ENCODE measurements at places on chromosomes 7 and 10.

GRCh38 chr7:89549768-89550167 is 604.5 kb upstream of the STEAP1 start:
- DNase-seq = no peak

DNA sequence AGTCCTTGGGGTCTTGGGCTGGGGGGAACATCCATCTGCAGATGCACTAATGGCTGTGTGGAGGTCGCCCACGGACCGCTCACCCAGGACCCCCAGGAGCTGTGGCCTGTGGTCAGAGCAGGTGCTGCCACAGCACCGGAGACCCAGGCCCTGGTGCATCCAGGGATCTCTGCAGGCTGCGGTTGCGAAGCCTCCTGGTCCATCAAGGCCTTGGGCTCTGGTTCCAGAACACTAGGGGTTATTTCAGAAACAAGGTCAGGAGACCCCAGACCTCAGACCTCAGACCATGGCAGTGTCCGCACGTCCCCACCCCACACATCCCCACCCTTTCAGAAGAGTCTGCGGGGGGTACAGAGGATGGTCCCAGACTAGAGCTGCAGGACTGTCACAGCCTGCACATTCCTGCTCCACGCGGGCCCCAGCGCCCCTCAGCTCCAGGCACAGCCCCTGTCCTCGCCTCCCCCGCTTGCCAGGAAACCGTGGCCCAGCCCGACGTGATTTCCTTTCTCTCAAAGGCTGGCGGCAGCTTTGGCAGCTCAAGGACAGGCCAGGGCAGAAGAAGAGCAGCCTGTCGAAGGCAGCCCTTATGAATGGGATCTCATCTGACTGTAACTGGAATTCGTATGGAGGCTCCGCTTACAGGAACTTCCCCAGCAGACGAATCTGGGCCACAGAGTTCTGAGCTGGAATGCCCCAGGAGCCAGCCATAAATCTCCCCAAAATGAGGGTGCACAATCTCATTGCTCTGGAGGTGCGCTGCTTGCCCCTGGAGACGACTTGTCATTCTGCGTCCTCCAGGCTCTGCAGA is 136.2 kb upstream of the RET start:
- no peak for DNase-seq

GRCh38 chr10:133351408-133352318 is 4.5 kb downstream of the PRAP1 start:
- no peak for DNase-seq

- DNase-seq = no peak
Measured at GRCh38 chr7:26171601-26172000, 19.6 kb downstream of the NFE2L3 start.

DNA sequence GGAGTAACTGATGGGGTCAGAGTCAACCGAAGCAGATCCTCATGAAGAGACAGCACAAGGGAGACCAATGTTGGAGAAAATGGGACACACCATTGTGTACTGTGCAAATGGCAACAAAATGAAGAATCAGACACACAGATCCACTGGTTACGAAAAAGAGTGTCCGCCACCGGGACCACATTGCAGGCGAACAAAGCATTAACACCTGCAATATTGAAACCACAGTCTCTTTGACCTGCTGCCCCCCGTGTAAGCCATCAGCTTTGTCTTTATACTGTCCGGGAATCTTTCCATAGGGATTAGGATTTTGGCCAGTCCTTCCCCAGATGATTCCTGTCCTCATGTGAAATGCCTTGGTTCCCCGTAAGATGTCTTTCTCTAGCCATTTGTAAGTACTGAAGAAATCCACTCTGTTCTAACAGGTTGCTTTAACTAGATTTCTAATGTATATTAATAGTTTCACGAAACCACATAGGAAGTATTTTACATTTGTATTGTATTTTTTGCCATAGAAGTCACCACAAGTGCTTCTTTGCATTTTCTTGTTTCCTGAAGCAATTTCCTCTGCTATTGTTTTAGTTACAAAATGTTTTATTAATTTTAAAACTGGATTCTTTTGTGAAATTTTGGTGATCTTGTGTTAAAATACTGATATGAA is 140.8 kb upstream of the NFE2L3 start:
- DNase-seq = no peak

- no peak for DNase-seq
Measured at GRCh38 chr7:37643876-37644275, 39.7 kb upstream of the GPR141 start.

DNA sequence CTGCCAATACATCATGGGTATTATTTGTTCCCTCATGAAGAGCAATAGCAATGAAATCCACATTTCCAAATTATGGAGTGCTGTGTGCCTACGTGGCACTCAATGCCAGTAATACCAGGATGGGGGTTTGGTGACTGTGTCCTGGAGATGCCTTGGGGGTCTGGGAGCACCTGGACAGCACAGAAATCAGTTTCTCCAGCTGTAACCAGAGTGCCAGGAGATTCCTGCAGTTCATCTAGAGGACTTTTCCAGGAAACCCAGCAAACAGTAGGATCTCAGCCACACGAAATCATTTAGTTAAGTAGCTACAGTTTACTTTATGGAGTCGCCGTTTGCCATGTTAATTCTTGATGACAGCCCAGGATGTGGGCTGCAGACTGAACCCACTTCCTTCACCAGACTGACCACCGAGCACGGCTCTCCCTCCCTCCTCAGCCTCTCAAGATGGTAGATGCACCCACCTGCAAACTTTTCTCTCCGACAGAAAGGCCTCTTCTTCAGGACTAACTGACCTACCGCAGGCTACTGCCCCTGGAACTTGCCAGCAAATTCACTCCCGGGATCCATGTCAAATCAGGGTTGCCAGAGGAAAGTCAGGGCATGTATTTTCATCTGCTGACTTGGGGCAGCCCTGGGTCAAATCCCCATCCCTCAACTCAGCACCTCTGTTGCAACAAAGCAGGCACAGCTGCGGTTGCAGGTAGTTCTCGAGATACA is 30.3 kb downstream of the MKI67 start:
- DNase-seq = no peak

- no peak for DNase-seq
Measured at GRCh38 chr7:118045629-118046028, 138.3 kb upstream of the LSM8 start.

GRCh38 chr10:48390933-48391845 is 84.7 kb downstream of the MAPK8 start:
- DNase-seq = no peak
